NCI-H2081 (cell line): ENCODE measurements at places on chromosomes 5 and 9.

DNA sequence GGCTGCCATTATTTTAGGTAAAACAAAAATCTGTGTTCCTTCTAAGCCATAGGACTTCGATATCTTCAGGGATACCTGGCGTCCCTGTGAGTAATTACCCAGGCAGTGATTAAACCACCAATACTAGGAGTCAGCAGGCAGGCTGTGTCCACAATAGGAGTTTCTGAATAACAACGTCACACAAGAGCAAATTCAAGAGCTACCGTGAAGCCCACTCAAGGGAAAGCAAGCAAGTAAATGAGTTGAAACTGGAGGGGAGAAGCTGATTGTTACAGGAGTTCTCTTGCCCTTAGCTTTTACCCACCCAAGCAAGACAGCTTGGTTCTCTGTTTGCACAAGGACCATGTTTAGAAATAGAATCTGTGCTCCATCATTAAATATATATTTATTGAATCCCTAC is 50.8 kb downstream of the SEMA5A start:
- no peak for DNase-seq

GRCh38 chr9:93326654-93327053 is 124.8 kb upstream of the FAM120A start:
- no peak for DNase-seq

DNA sequence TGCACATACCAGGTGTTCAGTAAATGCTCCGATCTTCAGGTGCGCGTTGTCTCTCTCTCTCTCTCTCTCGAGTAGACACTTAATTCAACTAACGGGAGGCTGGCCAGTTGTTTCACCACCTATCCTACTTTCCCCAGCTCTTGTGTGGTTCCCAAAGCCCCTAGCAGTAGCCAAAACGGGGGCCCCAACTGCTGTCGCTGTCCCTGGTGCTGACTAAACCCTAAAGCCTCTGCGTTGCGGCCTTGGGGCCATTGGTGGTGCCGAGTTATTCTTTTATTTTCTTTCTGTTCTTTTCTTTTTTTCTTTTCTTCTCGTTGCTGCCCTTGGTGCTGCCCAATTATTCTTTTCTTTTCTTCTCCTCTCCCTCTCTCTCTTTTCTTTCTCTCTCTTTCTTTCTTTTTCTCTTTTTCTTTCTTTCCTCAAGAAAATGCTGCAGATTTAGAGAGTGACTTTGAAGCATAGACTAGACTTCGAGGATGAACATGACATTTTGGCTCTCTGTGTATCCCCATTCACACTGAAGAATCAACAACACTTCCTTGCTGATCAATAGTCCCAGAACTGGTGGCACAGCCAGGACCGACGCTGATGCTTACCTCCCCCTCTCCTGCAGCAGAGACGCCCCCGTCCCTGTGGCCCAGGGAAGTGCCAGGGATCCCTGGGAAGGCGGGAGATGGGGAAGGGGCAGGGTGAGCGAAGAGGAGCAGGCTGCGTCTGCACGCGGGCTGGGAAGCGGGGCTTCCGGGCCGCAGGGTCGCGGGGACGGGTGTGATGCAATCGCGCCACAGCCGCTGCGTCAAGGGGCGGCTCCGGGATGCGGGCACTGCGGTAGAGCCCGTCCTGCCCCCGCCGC is at the start of gene FBLL1:
TSS of gene FBLL1 (plus strand) at position 785 of the 853 bp plus-strand sequence. CDS start 200 bp downstream, outside the sequence.
- peak; percentile 22 for DNase-seq

GRCh38 chr5:36177154-36177553 is 25.2 kb downstream of the SKP2 start:
- DNase-seq: no peak

DNA sequence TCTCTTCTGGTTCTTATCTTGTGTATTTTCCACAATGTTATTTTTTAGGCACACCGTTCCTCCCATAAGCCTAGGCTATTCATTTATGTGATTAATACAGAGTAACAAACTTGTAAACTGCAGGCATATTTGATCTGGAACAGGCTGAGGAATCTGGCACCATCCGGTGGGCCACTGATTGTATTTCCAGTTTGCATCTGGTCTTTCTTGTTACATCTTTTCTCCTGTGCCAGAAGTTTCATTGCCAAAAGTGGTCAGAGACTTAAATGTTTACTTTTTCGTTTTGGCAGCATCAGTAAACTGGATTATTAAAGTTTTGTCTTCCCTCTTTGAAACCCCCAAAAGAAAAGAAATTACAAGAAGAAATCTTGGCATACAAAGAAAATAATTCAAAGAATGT is 17.9 kb upstream of the ZCCHC7 start:
- DNase-seq: no peak
